ENCODE measurements at places on chromosomes 2 and 18.

- DNase-seq = no peak
Measured at GRCh38 chr2:44909831-44910230, 31.7 kb upstream of the SIX3 start.

DNA sequence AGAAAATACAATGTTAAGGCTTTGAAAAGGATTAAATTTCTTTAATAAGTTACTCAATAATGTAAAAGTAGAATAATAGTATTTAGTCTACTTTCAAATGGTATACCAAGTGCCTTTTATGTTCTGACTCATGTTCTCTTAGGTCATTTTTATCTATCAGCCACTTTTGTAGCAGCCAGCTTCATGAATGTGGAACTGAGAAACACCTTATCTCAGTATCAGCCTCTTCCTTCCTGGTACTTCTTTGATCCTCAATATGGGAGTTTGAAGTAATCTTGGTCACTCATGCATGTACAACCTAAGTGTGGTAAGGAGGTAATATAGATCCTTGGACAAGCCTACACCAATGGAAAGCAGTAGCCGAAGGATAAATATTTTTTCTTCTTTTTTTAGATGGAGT lies 180.4 kb upstream of the NRXN1 start:
- DNase-seq = no peak

- peak; percentile 91 for DNase-seq
Measured at GRCh38 chr18:48940854-48941611, 9.7 kb downstream of the SMAD7 start.

GRCh38 chr2:232300894-232301387 lies 77.6 kb upstream of the ALPP start:
- no peak for DNase-seq

GRCh38 chr2:15882761-15883497 lies 57.4 kb upstream of the MYCN start:
- DNase-seq = no peak

- no peak for DNase-seq
Measured at GRCh38 chr18:9086624-9087023, 15.9 kb upstream of the NDUFV2 start.

GRCh38 chr2:205053827-205054410 lies 508.6 kb downstream of the PARD3B start:
- no peak for DNase-seq

DNA sequence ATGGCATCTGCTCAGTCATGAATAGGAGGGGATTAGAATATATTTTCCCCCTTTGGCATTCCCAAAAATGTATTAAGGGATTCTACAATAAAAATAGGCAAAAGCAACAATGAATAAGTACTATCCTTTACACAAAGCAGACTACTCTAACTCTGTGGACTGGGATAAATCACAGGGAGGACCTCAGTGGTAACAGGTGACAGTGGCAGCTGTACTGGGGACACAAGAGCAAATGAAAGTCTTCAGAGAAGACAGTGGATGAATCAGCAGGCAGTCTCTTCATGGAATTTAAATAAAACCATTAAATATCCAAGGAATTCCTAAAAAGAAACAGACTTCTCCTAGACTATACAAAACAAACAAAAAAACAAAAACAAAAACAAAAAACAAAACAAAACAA lies 4.8 kb downstream of the CDH7 start:
- no peak for DNase-seq

DNA sequence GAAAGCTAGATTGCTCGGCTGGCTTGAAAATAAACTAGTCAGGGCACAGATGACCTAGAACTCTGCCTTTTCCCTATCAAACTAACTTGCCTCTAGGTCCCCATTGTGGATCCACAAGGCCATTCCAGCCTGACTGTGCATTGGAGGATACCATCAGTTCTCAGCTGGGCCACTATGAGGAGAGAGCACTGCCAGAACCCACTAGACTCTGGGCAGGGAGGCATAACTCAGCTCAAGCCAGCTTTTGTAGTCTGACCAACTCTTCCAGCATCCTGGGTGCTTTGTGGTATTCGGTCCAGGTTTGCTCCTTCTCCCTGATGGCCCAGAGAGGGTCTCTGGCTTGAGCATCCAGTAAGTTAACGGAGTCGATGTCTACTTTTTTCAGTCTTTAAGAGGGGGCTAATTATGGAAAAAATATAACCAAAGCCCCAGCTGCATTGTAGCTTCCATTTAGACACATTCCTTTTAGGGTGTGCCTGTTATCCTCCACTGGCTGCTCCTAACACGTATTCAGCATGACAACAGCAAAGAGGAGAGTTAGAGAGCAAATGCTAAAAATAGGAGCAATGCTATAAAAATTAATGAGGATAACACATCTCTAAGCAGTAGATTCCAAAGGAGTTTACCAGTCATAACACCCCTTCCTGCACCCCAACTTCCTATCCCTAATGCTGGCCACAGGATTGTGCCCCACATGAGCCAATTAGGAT lies 15.2 kb downstream of the GKN2 start:
- DNase-seq = no peak

DNA sequence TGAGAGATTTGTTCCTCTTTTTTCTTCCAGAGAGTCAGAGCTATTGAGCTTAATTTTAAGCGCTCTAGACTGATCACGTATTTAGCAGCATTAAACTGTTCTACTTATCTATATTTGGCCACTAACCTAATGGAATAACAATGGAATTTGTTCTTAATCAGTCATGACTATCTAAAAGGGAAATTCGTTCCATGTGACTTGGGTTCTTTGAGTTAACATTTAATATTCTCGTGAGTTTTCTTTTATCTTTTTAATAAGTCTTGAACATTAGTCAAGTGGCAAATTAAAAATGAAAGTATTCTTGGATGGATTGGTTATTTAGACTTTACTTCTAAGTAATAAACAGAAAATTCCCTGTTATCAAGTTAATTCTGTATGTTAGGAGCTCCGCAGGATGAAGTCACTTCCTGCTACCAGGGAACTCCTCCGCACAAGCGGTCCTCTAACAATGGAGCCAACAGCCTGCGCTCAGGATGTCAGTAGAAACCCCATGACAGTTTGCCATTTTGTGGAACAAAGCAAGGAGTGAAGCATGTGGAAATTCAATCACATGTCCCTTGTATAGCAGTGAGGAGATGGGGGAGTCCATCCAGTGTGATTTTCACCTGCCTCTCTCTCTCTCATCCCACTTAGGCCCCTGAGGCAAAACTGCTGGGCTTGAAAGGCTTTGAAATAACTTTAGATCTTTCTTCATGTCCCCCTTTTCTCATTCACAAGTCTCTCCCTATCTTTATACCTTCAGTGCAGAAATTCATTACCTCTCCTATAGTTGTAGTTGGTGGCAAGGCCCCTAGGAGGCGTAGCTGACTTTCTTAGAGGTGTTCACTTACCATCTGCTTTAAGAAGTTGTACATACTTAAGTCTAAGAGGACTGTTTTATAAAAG lies 138.1 kb downstream of the WDR7 start:
- DNase-seq = peak; percentile 45

- no peak for DNase-seq
Measured at GRCh38 chr18:49177071-49177470, 226.3 kb upstream of the SMAD7 start.

DNA sequence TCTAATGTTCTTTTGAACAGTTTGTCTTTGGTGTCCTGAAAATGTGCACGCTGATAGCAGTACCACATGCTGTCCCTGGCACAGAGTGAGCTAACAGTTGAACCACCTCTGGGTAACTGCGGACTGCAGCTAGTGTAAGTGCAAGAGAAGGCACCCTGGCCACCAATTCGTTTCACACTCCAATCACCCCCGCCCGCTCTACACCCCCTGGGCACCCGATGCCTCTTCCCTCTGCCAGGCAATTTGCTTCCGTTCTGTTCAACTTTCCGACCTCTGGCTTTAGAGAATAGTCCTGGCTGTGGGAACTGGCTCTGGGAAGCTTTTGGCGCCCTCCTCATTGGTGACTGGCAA lies 1.4 kb downstream of the DOCK10 start:
- DNase-seq = no peak

DNA sequence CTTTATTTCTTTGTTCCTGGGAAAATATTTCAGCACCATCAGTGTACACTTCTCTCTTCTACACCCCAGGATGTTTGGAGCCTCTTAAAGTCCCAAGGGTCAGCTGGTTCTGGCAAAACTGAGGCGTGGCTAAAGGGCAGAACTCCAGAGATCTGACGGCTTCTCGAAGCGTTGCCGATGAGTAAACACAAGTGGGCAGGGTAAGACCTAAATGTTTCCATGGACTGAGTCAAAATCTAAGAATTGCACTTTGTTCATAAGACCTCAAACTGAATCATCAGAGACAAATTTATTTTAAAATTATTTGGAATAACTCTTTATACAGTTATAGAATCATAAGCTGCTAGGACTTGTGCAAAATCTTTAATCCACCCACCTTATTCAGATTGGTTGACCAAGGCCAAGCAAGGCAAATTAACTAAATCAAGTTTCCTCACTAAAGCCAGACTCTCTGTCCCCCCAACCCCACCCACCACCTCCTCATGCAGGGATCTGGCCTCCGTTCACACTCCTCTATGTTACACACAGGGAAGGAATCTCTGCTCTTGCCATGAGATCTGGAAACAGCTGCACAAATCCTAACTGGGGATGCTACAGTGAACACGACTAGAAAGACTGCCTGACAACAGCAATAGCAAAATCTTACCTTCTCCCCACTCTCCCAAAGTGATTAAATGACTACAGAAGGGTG lies 342.6 kb upstream of the KLHL29 start:
- DNase-seq = no peak

DNA sequence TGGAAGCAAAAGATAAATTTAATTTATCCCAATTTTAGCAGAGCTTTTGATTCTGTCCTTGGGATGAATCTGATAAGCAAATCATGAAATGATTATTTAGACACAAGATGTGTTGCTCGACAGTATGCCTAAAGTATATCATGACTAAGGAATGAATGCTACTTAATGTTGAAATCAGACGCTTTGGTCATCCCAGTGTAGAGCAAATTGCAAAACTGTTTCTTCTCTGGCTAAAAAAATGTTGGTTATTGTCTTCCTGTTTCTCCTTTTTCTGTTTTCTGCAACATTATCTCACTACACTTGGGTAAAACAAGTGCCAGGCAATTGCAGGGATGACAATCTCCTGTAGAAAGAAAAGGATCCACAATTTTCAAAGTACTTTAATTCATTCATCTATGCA lies 66.4 kb downstream of the BABAM2 start:
- DNase-seq = no peak

DNA sequence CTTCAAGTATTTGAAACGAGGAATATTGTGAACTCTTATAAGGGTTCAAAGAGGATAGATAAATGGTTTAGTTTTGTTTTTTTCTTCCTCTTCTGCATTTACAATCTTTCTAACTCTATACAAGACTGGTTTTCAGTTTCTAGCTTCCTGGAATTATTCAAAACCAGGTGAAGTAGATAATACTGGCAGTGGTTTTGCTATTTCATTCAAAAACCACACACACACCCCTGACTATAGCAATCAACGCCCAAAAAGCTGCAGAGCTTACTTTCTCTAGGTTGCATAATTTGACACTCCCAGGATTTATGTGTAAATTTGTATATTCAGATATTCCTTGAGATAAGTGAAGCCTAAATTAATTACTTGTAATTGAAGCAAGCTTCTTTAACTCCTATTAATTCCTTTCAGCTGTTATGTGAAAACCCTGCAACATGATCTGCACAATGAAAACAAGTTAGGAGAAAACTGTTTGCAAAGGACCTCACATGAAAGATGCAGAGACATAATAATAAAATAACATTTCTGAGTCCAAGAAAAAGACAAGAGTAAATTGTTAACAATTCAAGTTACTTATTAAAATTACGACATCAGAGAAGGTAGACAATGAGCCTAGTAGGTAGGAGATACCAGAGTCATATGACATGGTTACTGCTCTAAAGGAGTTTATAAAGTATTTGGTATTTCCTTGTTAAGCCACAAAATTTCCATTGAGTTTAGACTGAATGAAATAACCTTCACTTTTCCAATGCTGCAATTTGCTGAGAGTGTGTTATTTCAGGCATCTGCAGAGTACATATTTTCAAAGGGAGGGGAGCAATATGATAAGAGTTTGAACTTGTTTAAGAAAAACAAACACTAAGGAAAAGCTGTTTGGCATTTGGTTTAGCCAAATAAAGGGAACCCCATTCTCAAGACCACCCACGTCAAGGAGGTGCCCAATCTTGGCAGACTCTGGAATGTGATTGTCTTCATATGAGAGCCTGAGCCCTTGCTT lies 1.6 kb upstream of the NFE2L2 start:
- peak; percentile 68 for DNase-seq

- no peak for DNase-seq
Measured at GRCh38 chr2:236237468-236238190, 26.6 kb downstream of the ASB18 start.

GRCh38 chr2:180319586-180320405 lies 312.7 kb upstream of the CWC22 start:
- DNase-seq = peak; percentile 3

GRCh38 chr2:26840937-26841610 lies 6.9 kb upstream of the DPYSL5 start:
- peak; percentile 48 for DNase-seq

DNA sequence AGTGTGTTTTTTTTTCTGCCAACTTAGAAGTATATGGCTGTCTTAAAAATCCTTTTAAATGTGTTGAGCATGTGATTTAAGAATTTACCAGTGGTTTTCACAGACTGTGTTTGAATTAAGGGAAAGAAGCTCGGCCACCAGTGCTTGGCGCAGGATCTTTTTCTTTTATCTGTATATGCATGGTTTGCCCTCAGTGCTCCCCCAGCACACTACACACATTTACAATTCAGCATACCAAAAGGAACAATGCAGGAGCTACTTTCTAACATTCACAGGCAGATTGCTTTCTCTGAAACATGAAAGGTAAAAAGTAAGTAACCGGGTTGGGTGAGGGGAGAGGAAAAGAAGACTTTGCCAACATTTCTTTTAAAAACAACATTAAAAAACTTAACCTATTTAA lies 3.9 kb downstream of the SALL3 start:
- DNase-seq = no peak

- no peak for DNase-seq
Measured at GRCh38 chr2:3603536-3604206, 8.8 kb downstream of the COLEC11 start.

GRCh38 chr2:54634564-54635511 lies 88.6 kb upstream of the EML6 start:
- DNase-seq = no peak

DNA sequence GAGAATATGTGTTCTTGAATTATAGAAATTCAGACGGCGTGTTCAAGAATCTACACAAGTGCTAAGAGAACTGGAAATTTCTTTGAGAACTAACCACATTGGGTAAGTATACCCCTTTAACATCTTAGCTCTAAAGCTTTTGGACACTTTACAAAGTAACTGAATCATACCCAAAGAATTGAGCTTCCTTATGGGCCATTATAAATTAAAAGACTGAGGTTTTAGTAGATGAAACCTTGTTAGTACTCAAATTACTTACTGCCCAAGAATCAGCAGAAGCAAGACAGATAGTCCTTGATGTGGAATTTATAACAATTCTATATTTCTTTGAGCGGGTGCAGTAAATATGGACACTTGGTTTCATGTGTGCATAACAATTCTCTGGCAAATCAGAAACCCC lies 168.3 kb downstream of the PRPF40A start:
- no peak for DNase-seq

GRCh38 chr2:196331143-196331542 lies 159.8 kb upstream of the STK17B start:
- no peak for DNase-seq

- no peak for DNase-seq
Measured at GRCh38 chr18:2686349-2686968, 30.9 kb downstream of the SMCHD1 start.

- no peak for DNase-seq
Measured at GRCh38 chr18:74951165-74951760, 257.7 kb downstream of the PTGR3 start.

- no peak for DNase-seq
Measured at GRCh38 chr18:7902399-7902839, 335.3 kb downstream of the PTPRM start.
